ENCODE measurements at places on chromosomes 16 and 17.
A peak's percentile ranks its signal among the peaks of the same experiment; 100 is the strongest.

DNA sequence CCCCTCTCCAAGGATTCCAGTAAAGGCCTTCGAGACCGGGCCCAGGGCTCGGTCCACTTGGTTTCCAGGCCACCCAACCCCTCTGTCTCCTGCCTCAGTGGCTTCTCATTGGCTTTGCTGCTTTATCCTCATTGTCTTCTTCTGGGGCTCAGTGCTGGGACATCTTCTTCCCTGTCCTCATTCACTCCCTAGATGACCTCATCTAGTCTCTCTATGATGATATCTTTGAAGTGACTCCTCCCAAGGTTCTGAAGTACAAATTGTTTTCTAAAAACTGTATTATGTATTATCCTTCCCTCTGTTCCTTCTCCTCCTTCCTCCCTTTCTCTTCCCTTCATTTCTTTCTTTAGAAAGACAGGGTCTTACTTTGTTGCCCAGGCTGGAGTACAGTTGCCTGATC lies 27.1 kb upstream of the NDRG4 start:
- DNase-seq = no peak

GRCh38 chr17:28363776-28364650 lies 986 bp downstream of the SEBOX start:
- DNase-seq = no peak

- DNase-seq = no peak
These were observed 13.0 kb downstream of the KATNB1 start for GRCh38 chr16:57748596-57748995.

DNA sequence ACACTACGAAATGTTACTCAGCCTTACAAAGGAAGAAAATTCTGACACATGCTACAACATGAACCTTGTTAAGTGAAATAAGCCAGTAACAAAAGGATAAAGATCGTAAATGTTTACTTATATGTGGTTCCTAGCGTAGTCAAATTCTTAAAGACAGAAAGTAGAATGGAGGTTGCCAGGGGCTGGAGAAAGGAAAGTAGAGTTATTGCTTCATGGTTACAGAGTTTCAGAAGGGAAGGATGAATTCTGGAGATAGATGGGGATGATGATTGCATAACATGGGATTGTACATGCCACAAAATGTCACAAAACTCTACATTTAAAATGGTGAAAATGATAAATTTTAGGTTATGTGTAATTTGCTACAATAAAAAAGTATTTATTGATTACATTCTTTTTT lies 103.8 kb downstream of the CHD9NB start:
- no peak for DNase-seq

GRCh38 chr17:4839221-4839620 lies 6.1 kb downstream of the MINK1 start:
- DNase-seq = no peak

DNA sequence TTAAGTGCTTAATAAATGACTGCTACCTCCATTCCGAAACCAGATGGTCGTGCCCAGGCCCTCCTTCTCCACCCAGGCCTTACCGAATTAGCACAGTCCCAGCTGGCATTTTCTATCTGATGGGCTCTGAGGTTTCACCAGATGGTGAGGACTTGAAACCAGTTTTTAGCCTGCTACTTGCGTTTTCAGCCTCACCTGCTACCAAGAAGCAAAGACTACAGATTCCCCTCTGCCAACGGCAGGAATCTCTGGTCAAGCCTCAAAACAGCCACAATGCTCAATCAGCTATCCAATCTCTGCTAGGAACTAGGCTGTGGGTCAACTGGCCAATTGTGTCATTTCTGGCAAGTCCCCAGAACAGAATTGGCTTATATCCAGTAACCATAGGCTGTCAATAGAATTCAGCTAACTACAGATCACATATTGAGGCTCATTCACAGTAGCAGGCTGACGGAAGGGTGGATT lies 11.7 kb downstream of the PECAM1 start:
- peak; percentile 71 for DNase-seq

- DNase-seq = no peak
These were observed 21.6 kb upstream of the MSI2 start for GRCh38 chr17:57234739-57235092.

DNA sequence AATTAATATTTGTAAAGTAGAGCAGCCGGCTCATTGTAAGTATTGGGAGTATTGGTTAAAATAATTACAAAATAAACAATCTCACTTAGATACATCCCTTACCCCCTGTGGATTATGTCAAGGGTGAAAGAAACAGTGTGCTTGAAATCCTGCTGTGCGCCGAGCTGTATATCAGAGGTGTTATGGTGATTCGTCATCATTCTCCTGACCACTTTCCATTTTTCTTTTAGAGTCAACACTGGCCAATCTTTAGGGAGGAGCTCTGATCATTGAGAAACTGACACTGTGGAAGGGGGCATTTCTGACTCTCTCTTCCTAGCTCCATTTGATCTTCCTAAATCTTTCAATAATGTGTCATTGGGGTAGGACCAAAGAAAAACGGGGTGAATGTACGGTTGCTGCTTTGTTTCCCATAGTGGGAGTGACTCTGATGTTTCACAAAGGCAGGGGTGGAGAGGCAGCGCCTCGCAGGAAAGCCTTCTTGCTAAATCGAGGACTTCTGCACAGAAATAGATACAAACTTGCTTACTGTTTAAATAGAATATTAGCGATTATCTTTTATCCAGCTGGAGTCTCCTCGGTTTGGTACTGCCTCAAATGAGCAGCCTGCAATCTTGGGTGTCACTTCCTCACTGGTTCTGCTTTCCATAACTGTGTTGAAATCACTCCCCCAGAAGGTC lies 123.4 kb downstream of the PRKCB start:
- DNase-seq = no peak

DNA sequence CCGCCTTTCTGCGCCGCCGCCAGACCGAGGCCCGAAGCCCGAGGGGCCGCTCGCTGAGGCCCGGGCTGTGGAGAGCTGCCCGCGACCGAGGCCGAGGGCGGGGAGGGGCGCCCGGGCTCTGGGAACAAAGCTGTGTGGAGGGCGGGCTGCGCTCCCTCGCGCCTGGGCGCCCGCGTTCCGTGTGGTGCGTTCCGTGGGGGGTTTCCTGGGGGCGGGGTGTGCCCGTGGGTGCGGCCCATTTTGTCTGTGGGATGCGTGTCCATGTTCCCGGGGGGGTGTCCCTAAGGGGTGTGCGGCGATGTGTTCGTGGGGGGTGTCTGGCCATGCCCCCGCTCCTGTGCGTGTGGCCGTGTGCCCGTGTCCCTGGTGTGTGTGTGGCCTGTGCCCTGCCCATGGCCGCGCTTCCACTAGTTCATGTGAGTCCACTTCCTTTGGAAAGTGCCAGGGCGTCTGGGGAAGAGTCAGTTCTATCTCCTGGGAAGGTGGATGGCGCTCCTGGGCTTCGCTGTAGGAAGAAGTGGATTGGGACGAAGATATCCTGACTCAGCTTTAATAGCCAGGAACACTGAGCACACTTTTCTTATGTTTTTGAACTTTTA lies 520 bp downstream of the JPT2 start:
- DNase-seq = no peak

GRCh38 chr16:73255031-73255430 lies 207.1 kb upstream of the ZFHX3 start:
- no peak for DNase-seq

DNA sequence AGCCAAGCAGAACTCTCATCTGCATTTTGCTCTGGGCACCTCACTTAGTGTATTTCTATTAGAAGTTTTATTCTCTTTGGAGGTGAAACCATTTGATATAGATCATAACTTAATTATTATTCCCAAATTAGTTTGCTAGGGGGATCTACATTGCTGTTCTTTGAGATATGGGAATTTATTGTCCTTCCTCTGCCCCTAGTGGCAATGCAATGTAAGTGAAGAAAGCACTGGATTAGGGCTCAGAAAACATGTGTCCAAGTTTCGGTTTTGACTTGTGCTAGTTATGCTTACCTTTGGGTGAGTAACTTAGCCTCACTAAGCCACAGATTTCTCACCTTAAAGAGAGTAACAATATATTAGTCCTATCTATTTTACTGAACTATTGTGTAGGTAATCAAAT lies 2.9 kb downstream of the KRT39 start:
- no peak for DNase-seq

DNA sequence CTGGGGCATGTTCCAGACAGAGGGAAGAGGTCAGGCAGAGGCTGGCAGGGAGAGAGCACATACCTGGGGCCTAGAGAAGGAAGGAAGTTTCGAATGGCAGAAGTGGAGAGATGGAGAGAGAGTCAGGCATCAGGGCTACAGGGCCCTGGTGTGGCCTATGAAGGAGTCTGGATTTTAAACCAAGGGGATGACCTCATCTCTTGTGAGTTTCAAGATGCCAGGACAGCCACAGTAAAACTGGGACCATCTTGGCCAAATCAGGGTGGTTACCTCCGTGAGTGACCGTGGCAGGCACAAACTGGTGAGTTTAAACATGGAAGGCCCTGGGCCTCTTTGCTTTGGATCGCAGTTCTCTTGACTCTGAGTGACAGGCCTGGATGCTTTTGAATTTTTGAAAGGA lies 7.6 kb upstream of the ATP2C2 start:
- DNase-seq = no peak

GRCh38 chr16:50864386-50864785 lies 122.5 kb downstream of the CYLD start:
- no peak for DNase-seq

- DNase-seq = no peak
These were observed 9.7 kb downstream of the TBKBP1 start for GRCh38 chr17:47703671-47704070.

DNA sequence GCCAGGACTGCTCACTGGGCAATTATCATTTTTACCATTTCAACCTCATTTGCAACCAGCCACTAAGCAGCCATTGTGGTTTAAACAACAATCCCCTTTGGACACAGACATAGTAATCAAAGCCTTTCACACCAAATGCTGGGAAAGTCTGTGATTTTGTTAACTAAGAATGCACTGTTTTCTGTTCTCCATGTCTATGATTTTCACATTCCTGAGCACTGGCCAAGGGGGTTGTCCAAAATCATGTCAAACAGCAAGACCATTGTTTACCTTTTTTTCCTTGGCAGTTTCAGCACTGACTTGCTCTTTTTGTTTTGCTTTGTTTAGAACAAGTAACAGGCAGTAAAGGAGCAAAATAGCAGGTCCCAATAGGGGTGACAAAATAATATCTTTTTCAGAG lies 106.3 kb upstream of the SIAH1 start:
- no peak for DNase-seq

DNA sequence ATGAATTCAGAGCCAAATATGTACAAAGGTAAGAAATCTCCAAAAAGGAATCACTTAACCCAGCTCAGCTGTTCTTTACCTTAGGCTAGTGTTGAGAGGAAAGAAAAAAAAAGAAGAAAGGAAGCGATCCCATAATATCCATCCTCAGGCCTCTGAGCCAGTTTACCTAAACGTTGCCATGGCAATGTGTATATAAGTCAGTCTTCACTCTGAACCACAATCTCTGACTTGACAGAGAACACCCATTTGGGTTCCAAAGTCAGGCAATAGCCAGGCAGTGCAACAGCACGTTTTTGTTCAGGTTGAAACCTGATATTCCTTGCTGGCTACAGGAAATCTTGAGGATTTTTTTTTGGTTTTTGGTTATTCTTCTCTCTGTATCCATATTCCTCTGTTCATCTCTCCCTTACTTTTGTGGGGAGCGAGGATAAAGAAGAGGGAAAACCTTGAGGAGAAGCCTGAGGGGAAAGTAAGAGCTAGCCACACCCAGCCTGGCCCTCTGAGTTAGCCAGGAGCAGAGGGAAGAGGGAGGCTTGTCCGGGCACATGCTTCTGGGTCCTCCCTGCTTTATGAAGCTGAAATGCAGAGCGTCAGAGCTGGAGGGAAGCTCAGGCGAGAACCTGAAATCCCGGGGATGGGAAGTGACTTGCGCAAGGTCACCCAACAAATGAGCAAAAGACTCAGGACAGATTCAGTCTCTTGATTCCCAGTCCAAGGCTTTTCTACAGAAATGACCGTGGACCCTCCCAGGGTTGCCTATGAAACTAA lies 152.7 kb downstream of the SOX9 start:
- no peak for DNase-seq

GRCh38 chr17:67312265-67312664 lies 54.1 kb downstream of the PSMD12 start:
- DNase-seq = no peak

DNA sequence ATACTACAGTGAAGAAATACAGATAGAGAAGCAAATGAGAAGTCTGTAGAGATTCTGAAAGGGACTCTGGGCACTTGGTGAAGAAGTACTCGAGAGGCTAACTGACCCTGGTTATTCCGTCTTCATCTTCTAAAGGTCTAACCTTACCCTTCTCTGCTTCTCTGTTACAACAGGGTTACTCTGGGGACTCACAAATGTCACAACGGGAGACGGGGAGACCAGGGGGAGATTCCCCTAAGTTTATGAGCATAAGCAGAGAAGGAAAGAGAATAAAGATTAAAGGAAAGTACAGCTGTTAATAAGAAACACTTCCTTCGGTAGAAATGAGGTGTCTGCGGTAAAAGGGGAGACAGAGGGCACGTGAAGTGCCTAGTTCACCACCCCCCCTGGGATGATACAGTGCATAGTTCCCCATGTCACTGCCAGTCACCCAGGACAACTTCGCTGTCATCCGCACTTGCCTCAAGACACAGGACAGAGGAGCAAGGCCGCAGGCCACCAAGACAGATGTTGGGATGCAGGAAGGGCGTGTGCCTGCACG lies 75.2 kb upstream of the TRAP1 start:
- no peak for DNase-seq

DNA sequence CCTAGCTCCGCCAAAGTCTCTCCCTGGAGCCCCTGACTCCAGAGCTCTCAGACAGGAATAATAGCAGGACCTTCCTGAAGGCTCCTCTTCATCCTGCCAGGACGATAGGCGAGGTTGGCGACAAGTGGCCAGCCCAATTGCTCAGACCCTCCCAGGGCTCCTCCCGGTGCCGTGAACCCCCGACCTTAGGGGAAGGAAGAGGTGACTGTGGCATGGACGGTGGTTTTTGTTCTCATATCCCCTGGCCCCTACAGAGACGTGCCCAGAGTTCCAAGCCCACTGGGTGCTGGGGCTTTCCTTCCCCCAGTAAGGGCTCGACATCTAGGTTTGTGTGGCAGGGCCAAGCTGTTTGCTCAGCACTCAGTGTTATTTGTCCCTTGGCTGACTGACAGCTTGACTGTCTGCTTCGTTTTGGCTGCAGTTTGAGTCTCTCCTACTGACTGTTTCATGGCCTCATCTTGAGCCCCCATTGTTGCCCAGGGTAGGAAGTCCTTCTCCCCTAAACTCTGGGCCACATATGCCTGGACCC lies 4.6 kb upstream of the ADCY7 start:
- DNase-seq = no peak

- no peak for DNase-seq
These were observed 85.8 kb downstream of the HIC1 start for GRCh38 chr17:2140683-2141082.

DNA sequence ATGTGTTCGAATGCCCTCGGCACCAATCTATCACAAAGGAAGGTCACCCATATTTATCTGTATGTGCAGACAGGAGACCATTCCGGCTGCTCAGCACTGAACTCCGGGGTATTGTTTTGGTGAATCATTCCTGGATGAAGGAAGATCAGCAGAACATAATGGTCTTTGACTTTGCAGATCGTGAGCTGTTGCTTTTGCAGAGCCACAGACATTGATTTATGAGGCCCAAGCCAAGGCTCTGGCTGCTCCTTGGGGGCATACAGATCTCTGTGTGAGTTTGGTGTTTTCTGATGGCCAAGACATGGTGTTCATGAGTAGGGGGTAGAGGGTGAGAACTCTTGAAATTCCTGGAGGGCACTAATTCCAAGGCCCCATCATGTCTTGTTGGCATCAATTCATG lies 458.8 kb upstream of the HSBP1 start:
- no peak for DNase-seq
